ENCODE measurements at places on chromosomes 2 and 18. TPM values are rescaled to one million over a fixed set of nuclear protein-coding genes. Genes with fewer than 3 reads are reported as not detected.

The DHRS9 gene
- 16.6 TPM for total RNA-seq

The CHRNA1 gene
- total RNA-seq: not detected

The RND3 gene
- total RNA-seq: 118 TPM

The MEP1B gene
- not detected for total RNA-seq

DNA sequence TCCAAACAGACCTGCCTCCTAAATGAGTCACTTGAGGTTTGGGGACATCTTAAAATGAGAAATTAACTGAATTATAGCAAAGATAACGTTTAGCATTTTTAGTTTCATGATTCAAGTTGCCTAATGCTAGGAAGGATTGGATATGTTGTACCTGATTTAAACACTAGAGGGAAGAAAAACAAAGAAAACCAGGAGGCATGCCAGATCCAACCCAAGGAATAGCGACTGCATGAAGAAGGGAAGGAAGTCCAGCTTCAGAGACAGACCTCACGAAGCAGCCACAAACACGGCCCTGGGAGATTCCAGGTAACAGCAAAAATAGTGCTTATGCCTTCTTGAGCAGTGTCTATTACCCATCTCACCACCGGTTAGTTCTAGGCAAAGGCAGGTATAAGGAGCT is 499.9 kb upstream of the SPHKAP start:
- no peaks in the 10 kb centered on the region for H3K36me3 ChIP-seq
- no peaks in the 10 kb centered on the region for H3K4me1 ChIP-seq
- no peak overlapping the region for H3K4me3 ChIP-seq
- no peak for DNase-seq
- H3K27me3 ChIP-seq: no peaks in the 10 kb centered on the region

DNA sequence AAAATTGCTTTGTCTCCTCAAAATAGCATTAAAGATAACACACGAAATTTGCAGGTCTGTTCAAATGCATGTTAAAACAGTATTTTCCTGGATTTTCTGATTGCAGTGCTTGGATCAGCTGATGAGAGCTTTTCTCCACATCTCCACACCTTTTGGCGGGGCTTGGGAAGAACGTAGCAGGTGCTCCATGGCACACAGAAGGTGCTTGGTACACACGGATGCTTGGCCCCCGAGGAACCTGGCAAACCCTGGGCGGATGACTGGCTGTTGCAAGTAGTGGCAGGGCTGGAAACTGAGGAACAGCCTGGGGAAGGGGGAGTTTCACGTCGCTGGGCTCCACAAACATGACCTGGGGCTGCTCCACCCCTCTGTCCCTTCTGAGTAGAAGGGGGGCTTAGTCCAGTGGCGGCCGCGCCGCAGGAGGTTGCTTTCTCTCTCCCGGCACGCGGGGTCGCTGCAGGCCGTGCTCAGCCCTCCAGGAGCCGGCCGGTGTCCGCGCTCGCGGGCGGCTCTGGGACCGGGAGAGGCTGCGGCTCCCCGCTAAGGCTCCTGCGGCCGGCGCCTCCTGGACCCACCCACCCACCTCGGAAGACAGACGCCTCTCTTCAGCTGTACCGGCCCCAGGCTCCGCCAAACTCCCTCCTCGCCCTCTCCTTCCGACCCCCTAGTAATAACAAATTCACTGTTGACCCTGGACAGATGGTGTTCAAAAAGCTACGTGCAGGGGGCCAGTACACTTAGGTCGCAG is 69.3 kb downstream of the MARCO start:
- peaks cover 73% of the 10 kb centered on the region for H3K27me3 ChIP-seq
- H3K4me3 ChIP-seq: peak overlapping the region; percentile 36
- DNase-seq: peak; percentile 79
- no peaks in the 10 kb centered on the region for H3K4me1 ChIP-seq
- H3K27ac ChIP-seq: no peak overlapping the region

GRCh38 chr2:68436270-68436669 is 30.8 kb downstream of the FBXO48 start:
- no peaks in the 10 kb centered on the region for H3K4me1 ChIP-seq
- no peak overlapping the region for H3K4me3 ChIP-seq
- H3K27me3 ChIP-seq: peaks cover 46% of the 10 kb centered on the region
- DNase-seq: no peak

- H3K4me1 ChIP-seq: peaks cover 56% of the 10 kb centered on the region
- peaks cover 9% of the 10 kb centered on the region for H3K36me3 ChIP-seq
- H3K27ac ChIP-seq: peak overlapping the region; percentile 91
- no peaks in the 10 kb centered on the region for H3K27me3 ChIP-seq
- H3K4me3 ChIP-seq: peak overlapping the region; percentile 42
Observed at GRCh38 chr2:145752091-145752806, 1232.3 kb upstream of the ZEB2 start.

DNA sequence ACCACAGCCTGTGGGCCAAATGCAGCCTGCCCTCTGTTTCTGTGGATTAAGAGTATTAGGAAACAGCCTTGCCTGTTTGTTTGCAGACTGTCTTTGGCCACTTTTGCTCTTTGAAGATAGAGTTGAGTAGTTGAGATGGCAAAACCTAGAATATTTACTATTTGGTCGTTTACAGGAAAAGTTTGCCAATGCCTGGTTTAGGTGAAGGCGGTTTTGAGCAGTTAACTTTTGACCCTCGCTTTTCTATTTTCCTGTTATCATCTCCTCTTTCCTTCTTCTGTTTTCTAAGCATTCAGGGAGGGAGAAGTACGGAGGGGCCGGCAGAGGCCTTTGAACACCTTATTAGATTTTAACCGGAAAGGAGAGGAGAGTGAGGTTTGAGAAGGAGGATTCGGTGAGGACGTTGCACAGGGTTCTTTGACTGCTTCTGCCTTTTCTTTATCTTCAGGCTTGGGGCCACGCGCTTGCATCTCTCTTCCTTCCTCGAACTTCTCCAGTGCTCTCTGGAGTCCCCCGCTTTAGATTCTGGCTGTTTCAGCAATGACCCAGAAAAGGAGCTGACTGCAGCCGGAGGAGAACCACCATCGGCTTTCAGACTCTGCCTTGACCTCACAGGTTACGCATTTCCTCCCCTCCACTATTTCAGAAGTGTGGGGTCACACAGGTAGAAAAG is 39.2 kb downstream of the IL1R2 start:
- H3K36me3 ChIP-seq: peaks cover 5% of the 10 kb centered on the region
- H3K4me3 ChIP-seq: no peak overlapping the region
- DNase-seq: no peak

DNA sequence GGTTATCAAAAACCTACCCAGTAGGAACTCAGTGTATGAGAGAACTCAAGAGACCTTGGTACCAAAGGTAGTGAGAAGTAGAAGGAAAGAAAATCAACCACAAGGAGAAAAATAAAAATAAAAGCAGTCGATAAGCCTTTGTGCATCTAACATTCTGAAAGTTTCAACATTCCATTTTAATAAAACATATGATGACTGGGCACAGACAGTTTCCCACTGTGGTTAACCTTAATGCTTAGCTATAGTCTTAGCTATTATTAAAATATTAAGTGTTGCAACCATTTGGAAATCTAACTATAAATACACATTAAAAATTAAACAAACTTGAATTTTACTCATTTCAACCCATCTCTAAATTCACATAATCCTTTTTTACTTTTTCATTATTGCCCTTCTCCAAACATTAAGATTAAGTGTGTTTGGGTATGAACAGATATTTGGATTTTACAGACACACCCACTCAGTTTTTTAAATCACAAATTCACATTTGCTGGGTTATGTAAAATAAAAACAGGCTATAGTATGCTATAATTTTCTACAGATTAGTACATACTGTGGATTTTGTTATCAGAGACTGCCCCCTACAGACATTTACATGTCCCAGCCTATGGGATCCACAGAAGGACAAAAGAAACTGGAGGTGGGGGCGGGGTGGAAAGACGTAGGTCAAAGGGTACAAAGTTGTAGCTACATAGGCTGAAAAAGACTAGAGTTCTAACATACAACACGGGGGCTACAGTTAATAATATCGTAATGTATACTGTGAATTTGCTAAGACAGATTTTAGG is 32.8 kb downstream of the SRBD1 start:
- no peaks in the 10 kb centered on the region for H3K36me3 ChIP-seq
- no peaks in the 10 kb centered on the region for H3K4me1 ChIP-seq
- no peak overlapping the region for H3K27ac ChIP-seq
- no peak overlapping the region for H3K4me3 ChIP-seq
- H3K27me3 ChIP-seq: no peaks in the 10 kb centered on the region

DNA sequence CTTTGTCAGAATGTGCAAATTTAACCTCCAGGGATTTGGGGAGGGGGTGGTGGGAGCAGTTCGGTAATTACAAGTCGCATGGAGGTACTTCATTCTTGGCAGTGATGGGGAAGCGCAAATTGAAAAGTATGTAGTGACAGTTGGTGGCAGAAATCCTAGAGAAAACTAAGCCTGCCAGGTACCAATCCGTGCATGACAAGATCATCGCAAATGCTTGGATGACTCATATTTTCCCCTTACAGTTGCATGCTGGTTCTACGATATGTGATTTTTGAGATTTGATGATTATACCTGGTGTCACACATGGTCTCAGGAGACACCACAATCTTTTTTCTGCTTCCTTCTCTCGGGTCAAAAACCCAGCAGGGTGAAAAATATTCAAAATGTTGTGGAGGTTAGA is 479.7 kb upstream of the ID2 start:
- no peak overlapping the region for H3K4me3 ChIP-seq
- no peaks in the 10 kb centered on the region for H3K27me3 ChIP-seq
- DNase-seq: no peak
- no peak overlapping the region for H3K27ac ChIP-seq
- no peaks in the 10 kb centered on the region for H3K4me1 ChIP-seq

DNA sequence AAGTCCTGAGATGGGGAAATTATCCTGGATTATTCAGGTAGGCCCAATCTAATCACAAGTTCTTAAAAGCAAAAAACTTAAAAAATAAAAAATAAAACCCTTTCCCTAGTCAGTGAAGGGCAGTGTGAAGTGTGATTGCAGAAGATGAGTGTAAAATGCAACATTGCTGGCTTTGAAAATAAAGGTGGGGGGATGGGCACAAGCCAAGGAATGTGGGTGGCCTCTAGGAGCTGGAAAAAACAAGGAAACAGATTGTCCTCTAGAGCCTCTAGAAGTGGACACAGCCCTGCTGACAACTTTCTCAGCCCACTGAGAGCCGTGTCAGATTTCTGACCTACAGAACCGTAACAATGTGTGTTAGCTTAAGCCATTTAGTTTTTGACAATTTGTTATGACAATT is 184.3 kb upstream of the HNRNPA3 start:
- no peak overlapping the region for H3K4me3 ChIP-seq
- H3K27me3 ChIP-seq: peaks cover 75% of the 10 kb centered on the region
- no peak overlapping the region for H3K27ac ChIP-seq

DNA sequence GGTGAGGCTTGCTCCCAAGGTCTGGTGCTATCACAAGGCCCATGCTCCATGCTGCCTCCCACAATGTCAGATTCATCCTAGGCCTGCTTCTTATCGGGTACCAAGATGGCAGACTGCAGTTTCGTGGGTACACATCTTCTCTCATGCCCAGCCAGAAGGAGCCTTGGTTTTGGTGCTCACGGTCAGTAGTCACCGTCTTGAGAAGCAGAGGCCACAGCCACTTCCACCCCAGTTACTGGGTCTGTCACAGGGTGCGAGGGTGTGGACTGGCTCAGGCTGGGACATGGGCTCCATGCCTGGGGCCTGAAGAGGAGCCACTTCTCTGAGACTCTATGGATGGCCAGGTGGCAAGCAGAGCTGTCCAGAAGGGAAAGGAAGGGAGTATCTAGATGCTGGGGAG is 178.8 kb upstream of the HS6ST1 start:
- no peak for DNase-seq
- H3K36me3 ChIP-seq: no peaks in the 10 kb centered on the region
- no peaks in the 10 kb centered on the region for H3K4me1 ChIP-seq

DNA sequence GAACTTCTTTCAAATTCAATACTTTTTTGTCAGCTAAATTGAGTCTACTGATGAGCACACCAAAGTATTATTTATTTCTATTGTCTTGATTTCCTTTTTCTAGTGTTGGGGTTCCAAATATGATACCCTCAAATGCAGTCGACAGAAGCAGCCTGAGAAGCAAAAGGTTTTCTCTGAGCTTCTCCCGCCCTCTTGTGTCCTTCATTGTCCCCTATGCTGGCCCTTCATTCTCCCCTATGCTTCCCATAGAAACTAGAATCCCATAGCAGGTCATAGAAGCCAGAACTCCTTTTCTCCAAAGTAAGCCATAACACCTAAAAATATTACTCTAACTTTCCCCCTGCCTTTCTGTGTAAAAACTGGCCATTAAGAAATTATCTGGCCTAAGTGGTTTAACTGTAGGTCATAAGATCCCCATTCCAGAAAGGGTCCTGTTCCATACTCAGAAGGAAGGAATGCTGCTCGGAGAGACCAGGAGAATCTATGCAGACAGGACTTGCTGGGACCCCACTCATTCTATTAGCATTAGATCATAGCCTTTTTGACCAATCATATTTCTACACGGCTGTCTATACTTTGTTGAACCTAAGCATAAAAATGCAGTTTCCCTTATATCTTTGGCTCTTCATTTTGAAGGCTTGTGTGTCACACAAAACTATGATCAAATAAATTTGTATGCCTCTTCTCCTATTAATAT is 764.6 kb upstream of the PKDCC start:
- no peaks in the 10 kb centered on the region for H3K36me3 ChIP-seq
- no peaks in the 10 kb centered on the region for H3K4me1 ChIP-seq
- DNase-seq: no peak
- H3K27me3 ChIP-seq: no peaks in the 10 kb centered on the region

GRCh38 chr2:154720651-154721050 is 22.2 kb downstream of the KCNJ3 start:
- no peak overlapping the region for H3K27ac ChIP-seq
- no peaks in the 10 kb centered on the region for H3K4me1 ChIP-seq
- no peaks in the 10 kb centered on the region for H3K36me3 ChIP-seq
- DNase-seq: no peak
- no peak overlapping the region for H3K4me3 ChIP-seq
- no peaks in the 10 kb centered on the region for H3K27me3 ChIP-seq

DNA sequence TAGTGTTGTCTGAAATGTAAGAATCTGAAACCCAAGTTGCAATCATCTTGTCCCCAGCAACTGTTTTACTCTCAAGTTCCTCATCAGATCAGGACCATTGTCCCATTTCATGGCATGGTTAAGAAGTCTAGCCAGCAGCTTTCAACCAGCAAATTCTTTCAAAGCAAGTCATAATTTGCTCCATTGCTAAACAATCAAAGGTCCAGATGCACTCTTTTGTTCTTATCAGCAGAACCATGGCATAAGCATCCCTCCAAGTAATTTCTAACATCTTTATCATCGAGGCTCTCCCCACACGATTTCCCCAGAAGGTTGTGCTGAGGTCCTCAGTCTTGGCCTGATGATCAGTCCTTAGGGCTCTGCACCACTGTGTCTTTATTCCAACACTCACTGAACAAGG is 67.5 kb upstream of the APCDD1 start:
- H3K4me3 ChIP-seq: no peak overlapping the region
- H3K27ac ChIP-seq: no peak overlapping the region
- no peaks in the 10 kb centered on the region for H3K36me3 ChIP-seq
- no peaks in the 10 kb centered on the region for H3K4me1 ChIP-seq
- DNase-seq: no peak
- H3K27me3 ChIP-seq: peaks cover 80% of the 10 kb centered on the region

- H3K27me3 ChIP-seq: no peaks in the 10 kb centered on the region
- H3K27ac ChIP-seq: no peak overlapping the region
- no peak for DNase-seq
Observed at GRCh38 chr2:135773917-135774316, 32.3 kb downstream of the UBXN4 start.
